ENCODE measurements at places on chromosomes 1 and 21. TPM values are rescaled to one million over a fixed set of nuclear protein-coding genes. Genes with fewer than 3 reads are reported as not detected.

- no peak for DNase-seq
Measured at GRCh38 chr1:199170711-199171110, 531.9 kb downstream of the PTPRC start.

Gene TMEM52
- 0.33 TPM for total RNA-seq

- peak; percentile 23 for DNase-seq
Measured at GRCh38 chr1:100353071-100353801, 930 bp downstream of the CDC14A start.

GRCh38 chr1:117782056-117782455 is 147.4 kb downstream of the GDAP2 start:
- no peak for DNase-seq

GRCh38 chr1:244839656-244840055 is 4.2 kb downstream of the COX20 start:
- peak; percentile 13 for DNase-seq

DNA sequence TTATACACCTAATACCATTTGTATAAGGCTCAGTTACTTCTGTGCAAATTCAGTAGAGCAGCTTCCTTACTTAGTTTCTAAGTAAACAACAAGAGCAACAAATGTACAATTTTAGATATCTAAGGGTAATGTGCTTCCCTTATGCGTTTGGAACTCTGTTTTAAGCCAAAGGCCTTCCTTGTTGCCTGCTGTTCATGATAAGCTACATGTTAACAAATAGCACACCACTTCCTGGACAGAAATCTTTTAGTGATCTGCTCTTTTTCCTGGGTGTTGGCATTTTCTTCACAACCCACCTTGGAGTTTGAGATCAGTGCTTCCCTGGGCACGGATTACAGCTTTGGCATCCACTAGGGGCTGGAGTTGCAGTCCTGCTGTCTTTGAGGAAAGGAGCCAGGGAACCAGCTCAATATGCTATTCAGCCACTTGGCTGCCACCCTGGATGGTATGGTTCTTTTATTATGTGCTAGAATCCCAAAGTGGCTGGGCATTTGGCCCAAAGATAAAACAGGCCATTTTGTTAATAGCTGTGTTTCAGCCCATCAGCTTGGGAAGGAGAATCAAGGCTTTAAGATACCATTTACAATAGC is 55.6 kb upstream of the ADAR start:
- no peak for DNase-seq

- DNase-seq: no peak
Measured at GRCh38 chr1:192436441-192437078, 119.8 kb downstream of the RGS21 start.
